ENCODE measurements at places on chromosomes 1 and 21. TPM values are rescaled to one million over a fixed set of nuclear protein-coding genes. Genes with fewer than 3 reads are reported as not detected.

Gene OR10R2
- total RNA-seq = not detected

Gene DISP1
- total RNA-seq = 6.6 TPM

Gene LRRIQ3
- 0.46 TPM for total RNA-seq

Gene YIPF1
- 20.7 TPM for total RNA-seq

Gene PPFIA4
- total RNA-seq = 32.2 TPM

Gene HENMT1
- 1.9 TPM for total RNA-seq

Gene NOS1AP
- not detected for total RNA-seq

Gene RGS13
- total RNA-seq = not detected

Gene MAP1LC3C
- 0.13 TPM for total RNA-seq

Gene HSD3B1
- total RNA-seq = not detected

Gene CLSTN1
- total RNA-seq = 211 TPM

Gene FAM110D
- not detected for total RNA-seq

Gene CCDC17
- total RNA-seq = 1.0 TPM
